ENCODE measurements at places on chromosomes 7 and 10.
A peak's percentile ranks its signal among the peaks of the same experiment; 100 is the strongest.

DNA sequence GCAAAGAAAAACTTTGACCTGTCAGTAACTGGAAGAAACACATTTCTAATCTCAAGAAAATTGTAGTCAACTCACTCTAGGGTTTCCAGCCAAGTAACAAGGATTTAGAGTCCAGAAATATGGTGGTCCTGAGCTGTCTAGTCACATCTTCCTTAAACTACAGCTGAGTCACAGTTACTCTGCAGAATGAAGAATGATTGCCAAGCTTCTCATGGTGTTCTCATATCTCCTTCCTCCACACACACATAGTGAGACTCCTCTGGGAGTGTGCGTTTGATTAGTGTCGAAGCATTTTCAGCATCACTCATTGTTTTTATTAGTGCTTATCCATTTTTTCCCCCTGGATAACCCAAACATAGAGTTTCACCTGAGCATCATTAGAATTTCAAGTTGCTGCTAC is 93.1 kb upstream of the CXCL12 start:
- DNase-seq, result no peak

GRCh38 chr7:82234457-82235049 is 209.0 kb downstream of the CACNA2D1 start:
- no peak for DNase-seq

GRCh38 chr7:159146084-159146858 is 1.6 kb upstream of the VIPR2 start:
- DNase-seq, result no peak

DNA sequence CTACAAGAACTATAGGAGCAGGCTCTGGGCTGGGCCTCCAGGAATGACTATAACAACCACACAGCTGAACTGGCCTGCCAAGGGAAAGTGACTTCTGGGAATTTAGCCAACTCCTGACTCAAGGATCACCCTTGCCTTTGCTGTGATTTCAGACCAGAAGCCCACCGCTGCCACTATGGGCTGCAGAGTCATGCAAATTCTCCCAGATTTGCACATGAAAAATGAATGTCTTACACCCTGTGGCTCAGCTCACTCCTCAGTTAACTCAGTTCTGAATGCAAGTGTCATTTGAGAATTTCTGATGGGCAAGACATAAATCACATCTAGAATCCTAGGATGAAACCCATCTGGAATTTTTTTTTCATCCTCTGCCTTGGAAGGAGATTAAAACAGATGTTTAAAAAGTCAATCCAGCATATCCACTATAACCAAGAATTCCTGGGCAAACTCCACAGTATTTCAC is 186.5 kb upstream of the BET1 start:
- DNase-seq, result no peak

GRCh38 chr10:74337330-74338016 is 186.5 kb downstream of the ADK start:
- DNase-seq, result no peak

DNA sequence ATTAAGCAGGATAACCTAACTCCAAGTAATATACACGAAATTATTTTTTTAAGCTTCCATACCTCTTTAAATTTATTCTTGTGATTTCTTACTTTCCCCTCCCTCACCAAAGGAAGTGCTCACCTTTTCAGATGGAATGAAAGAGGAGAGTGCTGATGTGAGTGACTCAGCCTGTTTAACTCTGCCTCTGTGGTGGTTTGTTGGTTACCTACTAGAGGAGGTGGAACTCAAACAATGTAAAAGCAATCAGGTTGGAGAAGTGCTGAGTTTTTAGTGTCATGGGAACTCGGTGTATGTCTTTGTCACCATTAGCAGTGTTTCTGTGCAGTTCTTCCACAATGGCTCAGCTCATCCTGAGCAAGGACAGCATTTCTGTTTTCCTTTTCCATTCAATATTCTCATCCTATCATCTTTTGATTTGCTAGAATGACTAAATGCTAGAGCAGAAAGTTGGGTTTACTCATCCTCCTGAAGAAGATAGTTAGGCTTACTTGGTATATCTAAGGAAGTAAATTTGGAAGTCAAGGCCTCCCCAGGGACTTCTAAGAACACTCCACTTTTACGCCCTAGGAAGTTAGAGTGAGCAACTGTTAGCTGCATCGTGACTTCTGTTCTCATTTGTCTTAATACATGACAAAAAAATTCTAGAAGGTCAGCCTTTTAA is 6.0 kb downstream of the ADD3 start:
- DNase-seq, result no peak

DNA sequence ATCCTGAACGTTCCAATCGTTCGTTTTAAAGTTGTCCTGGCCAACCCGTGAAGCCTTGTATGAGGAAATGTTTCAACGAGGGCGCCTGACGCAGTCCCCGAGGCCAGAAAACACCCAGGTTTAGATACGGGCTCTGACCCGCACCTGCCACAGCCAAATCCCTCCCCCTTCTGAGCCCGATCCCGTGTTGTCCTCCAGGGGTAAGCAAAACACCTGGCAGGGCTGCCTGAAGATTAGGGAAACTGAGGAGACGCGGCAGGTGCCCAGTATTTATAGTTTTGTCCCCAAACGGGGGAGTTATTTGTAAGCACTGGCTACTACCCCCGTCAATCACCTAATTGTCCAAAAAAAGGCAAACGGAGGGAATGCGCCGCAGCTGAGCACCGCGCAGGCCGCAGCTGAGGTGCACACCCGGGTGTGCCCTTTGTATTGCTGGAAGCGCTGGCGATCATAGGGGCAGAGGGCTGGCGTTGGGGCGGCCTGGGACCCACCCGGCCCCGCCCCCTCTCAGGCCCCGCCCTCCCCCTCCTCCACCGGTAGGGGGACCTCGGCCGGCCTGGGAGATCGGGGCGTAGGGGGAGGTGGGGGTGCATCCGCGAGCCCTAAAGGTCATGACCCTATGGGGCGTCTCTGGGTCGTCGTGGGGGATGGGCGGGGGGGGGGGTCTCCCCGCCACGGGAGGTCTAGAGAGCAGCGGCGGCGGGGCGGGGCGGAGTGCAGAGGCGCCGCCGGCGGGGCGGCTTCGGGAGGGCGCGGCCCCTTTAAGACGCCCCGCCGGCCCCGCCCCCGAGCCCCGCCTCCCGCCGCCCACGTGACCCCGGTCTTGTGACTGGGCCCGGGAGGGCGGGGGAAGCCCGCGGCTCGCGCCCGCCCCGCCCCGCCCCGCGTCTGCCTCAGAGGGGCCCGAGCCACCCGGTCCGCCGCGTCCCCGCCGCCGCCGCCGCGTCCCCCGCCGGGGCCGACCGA is at the start of gene BRI3:
Gene BRI3 (plus strand): TSS at position 896 of the 966 bp plus-strand sequence. CDS start 110 bp downstream, outside the sequence.
- peak; percentile 96 for DNase-seq

GRCh38 chr7:144497282-144497681 is 93.8 kb upstream of the NOBOX start:
- DNase-seq, result no peak

DNA sequence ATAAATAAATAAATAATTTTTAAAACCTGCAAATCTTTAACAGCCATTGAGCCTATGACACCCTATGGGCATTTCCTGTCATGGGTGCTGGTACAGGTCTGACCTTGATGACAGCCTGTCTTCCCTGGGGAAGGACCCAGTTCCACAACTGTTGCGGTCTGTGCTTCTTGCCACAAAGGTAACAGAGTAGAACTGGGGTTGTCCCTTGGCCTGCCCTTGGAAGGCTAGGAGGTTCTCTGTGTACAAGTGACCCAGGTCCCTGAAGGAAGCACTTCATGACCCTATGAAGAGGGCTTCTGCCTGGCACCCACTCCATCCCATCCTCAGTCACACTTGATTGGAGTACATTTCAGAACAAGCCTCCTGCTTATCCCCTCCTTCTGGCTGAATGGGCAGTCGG is 66.9 kb downstream of the OGDH start:
- no peak for DNase-seq

DNA sequence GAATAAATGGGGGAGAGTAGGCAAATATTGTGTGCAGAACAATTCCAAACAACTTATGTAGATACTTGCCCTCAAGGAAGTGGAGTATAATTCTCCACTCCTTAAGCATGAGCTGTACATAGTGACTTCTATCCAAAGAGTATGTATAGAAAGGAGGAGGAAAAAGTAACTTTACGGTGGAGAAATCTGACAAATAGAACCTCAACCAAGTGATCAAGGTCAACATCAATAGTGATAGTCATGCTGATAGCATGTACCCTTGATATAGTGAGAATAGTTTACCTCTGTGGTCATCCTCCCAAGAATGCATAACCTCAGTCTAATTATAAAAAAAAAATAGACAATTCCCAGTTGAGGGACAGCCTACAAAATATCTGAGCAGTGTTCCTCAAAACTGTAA is 89.1 kb upstream of the NANOS1 start:
- DNase-seq, result no peak

- DNase-seq, result no peak
Observed at GRCh38 chr7:83786858-83787257, 137.9 kb upstream of the SEMA3E start.

DNA sequence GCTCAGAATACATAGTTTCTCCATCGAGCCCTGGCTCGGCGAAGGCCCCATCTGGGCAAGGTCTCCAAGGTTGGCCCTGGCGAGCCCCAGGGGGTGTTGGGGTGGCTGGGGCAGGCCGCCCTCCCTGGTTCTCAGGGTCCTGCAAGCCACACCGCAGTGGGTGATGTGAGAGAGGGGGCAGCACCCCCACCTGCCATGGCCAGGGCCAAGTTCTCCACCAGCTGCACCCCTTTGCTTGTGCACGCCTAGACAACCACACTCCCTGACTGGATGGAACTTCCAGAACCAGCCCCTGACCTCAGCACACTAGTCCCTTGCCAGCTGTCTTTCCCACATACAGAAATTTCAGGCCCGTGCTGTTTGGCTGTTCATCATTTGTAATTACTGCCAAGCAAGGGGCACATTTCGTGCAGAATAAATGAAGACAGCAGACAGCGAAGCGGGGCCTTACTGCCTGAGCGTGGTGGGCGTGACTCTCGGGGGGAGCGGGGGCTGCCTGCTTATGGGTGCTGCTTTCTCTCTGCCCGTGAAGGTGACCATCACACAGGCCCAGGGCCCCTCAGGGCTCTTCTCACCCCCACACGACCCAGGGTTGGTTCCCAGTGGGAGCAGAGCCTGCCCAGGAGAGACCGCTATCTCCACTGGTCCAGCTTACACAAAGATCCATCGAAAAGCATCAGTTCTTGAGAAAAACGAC is 85.9 kb downstream of the ADARB2 start:
- DNase-seq, result no peak

GRCh38 chr10:80290474-80291220 is 1.2 kb upstream of the MAT1A start:
- DNase-seq, result no peak

GRCh38 chr10:44376472-44377099 is 8.3 kb downstream of the CXCL12 start:
- no peak for DNase-seq

DNA sequence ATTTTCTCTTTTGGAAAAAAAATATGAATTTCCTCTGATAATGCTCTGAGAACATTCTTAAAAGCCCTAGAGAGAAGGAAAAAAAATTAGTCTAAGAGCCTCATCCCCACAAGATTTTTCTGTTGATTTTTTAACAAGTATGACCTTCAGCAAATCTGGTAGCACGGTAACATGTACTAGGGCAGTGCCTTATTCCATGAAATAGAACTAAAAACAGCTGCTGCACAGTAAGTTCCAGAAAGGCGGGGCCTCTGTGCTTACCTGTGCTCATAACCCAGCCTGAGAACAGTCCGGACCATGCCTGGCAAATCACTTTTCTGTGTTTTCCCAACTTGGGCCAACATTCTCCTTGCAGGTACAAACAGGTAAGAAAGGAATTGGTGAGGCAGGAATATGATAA is 519.1 kb upstream of the AKR1E2 start:
- no peak for DNase-seq

- DNase-seq, result no peak
Observed at GRCh38 chr10:29472301-29473086, 162.3 kb downstream of the SVIL start.

DNA sequence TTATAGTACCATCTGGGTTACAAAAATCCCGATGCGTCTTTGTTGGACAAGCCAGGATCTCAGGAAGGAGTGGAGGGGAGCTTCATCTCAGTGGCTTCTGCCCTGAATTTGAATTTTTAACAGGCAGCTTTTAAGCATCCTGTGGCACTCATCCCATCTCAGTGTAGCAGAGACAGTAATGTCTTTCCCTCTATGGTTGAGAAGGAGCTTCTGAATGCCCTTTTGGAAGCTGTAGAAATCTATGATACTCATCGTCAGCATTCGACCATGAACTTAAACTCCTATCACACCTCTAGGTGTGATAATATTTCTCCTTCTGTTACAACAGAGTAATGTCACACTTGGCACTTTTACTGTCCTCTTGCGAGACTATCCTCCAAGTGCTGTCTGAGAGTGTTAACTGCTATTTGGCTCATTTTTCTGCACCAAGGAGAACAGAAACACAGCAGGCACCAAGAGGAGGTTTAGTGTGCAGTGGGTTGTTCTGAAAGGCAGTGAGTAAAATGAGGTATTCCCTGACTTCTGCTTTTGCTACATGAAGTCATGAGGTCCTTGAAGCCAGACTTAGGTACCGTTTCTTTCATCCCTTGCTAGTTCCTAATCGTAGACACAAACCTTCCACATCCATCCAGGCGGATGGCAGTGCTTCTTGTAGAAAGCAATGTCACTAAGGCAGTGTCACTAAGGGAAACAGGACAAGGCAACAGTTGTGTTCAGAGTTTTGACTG is 177.4 kb downstream of the CELF2 start:
- DNase-seq, result no peak

GRCh38 chr7:131249003-131249402 is 78.7 kb upstream of the MKLN1 start:
- no peak for DNase-seq
